ENCODE measurements at places on chromosomes 6 and 20.

DNA sequence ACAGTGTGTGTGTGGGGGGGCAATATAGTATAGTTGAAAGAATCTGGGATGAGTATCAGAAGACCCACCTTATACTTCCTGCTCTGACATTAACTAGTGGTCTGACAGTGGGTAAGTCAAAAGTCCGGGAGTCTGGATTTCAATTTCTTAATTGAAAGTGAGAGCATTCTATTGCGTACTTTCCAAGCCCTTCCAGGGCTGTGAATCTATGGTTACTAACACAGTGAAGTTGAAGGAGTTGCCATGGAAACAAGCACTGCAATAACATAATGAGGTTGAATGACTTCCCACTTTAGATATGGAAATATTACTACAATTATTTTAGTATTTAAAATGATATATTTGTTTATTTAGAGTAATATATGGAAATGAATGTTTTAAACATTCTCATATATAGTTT lies 80.2 kb downstream of the MLIP start:
- DNase-seq: no peak

- no peak for DNase-seq
These were observed 4.3 kb downstream of the ZBTB46 start for GRCh38 chr20:63826753-63827152.

DNA sequence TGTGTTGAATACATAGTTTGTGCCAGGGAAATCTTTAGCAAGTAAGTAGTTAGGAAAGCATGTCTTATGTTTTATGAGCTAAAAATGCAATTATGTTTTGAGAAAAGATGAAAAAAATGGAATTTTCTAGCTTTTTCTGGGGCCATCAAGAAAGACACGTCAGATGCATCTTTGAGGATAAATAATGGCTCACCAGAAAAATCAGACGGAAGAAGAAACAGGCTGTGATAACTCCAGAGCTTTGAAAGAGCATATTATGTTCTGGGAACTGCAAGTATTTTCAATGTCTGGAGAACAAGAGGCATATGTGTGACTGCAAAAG lies 173.7 kb downstream of the CLVS2 start:
- no peak for DNase-seq

DNA sequence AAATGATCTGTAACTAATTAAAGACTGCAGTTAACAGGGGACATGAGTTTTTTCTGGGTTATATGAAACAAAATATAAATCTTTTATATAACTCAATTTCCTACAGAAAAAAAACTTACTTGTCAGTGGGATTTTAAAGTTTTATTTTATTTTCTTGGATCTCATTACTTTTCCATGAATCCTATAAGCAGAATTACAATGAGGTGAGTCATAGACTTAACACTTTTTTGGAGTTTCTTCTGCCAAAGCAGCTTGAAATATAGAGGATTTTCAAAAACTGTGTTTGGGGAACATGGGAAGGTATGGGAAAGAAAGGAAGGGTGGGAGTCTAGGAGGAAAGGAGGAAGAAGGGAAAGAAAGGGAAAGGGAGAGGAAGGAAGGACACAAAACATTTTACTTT lies 130.7 kb downstream of the AIG1 start:
- DNase-seq: no peak

- DNase-seq: no peak
These were observed 254.8 kb upstream of the CHD6 start for GRCh38 chr20:41872930-41873329.

DNA sequence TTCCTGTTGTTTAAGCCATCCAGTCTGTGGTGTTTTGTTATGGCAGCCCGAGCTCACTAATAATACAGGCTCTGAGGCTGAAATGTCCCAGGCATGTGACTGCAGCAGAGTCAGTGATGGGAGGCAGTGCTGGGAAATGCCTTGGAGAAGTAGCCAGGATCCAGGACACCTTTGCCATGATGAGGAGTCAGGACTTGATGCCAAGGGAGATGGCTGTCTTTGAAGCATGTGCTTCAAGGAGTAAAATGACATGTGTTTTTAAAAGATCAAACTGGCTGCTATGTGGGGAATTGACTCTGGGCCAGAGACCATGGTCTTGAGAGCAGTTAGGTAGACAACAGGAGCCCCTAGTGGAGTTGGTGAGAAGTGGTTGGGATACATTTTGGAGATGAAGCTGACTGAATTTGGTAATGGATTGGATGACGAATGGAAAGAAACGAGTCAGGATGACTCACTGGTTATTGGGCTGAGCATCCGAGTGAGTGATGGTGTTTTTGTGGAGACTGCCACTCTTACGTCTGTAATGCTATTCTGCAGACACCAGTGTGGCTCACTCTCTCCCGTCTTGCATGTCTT lies 322.2 kb downstream of the PLCB1 start:
- DNase-seq: peak; percentile 22

All from GM13977 (cell line).